SK-N-SH (cell line): ENCODE measurements at places on chromosomes 5 and 9. TPM values are rescaled to one million over a fixed set of nuclear protein-coding genes. Genes with fewer than 3 reads are reported as not detected.

GRCh38 chr5:136001466-136001981 is 27.3 kb upstream of the TGFBI start:
- no peaks in the 10 kb centered on the region for H3K36me3 ChIP-seq
- H3K4me1 ChIP-seq = peaks cover 44% of the 10 kb centered on the region
- H3K27me3 ChIP-seq = no peaks in the 10 kb centered on the region
- H3K27ac ChIP-seq = peak overlapping the region; percentile 98
- H3K4me3 ChIP-seq = no peak overlapping the region

GRCh38 chr5:2619216-2619615 is 132.3 kb downstream of the IRX2 start:
- H3K27ac ChIP-seq = no peak overlapping the region
- DNase-seq = no peak
- peaks cover 12% of the 10 kb centered on the region; the same call in 1 of the 2 replicates for H3K27me3 ChIP-seq
- no peaks in the 10 kb centered on the region for H3K36me3 ChIP-seq
- no peaks in the 10 kb centered on the region for H3K4me1 ChIP-seq

WDR31 gene
- polyA plus RNA-seq = 0.74 and 1.3 TPM in 2 replicates

RALGDS gene
- polyA plus RNA-seq = 64.1 and 64.7 TPM in 2 replicates
